ENCODE measurements at places on chromosomes 1 and 21. TPM values are rescaled to one million over a fixed set of nuclear protein-coding genes. Genes with fewer than 3 reads are reported as not detected.

GRCh38 chr1:176220100-176220689 lies 13.1 kb upstream of the COP1 start:
- no peak overlapping the region for H3K27ac ChIP-seq
- H3K36me3 ChIP-seq, result no peaks in the 10 kb centered on the region
- no peak overlapping the region for H3K4me3 ChIP-seq
- no peaks in the 10 kb centered on the region for H3K4me1 ChIP-seq
- DNase-seq, result no peak

DNA sequence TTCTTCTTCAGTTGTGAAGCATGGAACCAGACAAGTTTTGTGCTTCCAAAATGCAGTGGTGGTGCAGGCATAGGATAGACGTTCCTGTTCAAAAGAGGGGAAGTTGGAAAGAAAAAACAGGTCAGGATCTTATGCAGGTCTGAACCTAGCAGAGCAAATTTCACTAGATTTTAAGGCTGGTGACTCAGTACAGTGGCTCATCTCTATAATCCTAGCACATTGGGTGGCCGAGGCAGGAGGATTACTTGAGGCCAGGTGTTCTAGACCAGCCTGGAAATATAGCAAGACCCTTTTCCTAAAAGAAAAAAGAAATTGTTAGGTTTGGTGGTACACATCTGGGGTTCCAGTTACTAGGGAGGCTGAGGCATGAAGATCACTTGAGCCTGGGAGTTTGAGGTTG lies 88.1 kb downstream of the OBSCN start:
- no peak overlapping the region for H3K4me3 ChIP-seq
- H3K4me1 ChIP-seq, result no peaks in the 10 kb centered on the region
- DNase-seq, result no peak
- H3K27ac ChIP-seq, result no peak overlapping the region

DNA sequence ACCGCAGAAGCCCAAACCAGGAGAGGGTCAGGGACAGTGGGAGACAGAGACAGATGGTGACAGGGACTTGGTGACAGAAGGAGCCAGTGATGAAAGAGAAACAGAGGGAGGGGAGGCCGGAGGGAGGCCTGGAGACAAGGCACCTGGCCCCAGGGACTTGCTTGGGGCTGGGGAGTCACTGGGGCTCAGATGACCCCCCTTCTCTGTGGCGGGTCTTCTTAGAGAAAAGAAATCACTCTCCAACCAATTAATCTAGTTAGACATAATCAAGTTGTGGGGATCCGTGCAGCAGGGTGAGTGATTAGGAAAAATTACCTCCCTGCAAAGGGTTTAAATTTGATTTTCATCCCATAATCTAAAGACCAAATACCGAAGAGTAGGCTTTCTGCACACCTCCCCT lies 519.8 kb downstream of the PTPRU start:
- DNase-seq, result peak; percentile 55
- no peak overlapping the region for H3K27ac ChIP-seq
- no peaks in the 10 kb centered on the region for H3K27me3 ChIP-seq
- H3K4me3 ChIP-seq, result no peak overlapping the region

Gene SHE
- 23.8 TPM for total RNA-seq

Gene DIO1
- not detected for total RNA-seq

DNA sequence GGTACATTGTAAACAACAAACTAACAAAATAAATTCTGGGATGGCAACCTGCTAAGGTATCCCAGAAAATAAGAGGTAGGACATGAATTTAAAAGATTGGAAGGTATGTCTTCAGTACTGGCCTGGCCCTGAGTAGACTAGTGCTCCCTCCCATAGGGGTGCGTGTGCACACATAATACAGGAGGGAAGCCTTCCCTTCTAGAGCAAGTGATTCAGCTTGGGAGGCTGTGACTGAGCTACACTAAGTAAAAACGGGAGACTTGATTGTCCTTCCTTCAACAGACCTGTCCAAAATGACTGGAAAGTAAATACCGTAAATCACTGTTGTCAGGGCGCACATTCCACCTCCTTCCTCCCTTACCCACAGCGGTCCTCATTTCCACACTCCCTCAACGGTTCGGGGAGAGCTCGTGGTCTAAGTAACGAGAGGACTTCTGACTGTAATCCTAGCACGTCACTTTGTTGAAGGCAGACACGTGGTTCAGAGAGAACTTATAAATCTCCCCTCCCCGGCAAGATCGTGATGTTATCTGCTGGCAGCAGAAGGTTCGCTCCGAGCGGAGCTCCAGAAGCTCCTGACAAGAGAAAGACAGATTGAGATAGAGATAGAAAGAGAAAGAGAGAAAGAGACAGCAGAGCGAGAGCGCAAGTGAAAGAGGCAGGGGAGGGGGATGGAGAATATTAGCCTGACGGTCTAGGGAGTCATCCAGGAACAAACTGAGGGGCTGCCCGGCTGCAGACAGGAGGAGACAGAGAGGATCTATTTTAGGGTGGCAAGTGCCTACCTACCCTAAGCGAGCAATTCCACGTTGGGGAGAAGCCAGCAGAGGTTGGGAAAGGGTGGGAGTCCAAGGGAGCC lies at the start of gene TGFB2:
Gene TGFB2, plus strand, starts transcription at position 523 of the 859 bp plus-strand sequence. CDS start 1,366 bp downstream, outside the sequence.
- peak within 1 kb of the TSS; percentile 86 for H3K27ac ChIP-seq
- peak within 1 kb of the TSS; percentile 76 for H3K4me3 ChIP-seq
- no peak for DNase-seq
- H3K4me1 ChIP-seq, result peaks cover 8% of the 10 kb centered on the region

DNA sequence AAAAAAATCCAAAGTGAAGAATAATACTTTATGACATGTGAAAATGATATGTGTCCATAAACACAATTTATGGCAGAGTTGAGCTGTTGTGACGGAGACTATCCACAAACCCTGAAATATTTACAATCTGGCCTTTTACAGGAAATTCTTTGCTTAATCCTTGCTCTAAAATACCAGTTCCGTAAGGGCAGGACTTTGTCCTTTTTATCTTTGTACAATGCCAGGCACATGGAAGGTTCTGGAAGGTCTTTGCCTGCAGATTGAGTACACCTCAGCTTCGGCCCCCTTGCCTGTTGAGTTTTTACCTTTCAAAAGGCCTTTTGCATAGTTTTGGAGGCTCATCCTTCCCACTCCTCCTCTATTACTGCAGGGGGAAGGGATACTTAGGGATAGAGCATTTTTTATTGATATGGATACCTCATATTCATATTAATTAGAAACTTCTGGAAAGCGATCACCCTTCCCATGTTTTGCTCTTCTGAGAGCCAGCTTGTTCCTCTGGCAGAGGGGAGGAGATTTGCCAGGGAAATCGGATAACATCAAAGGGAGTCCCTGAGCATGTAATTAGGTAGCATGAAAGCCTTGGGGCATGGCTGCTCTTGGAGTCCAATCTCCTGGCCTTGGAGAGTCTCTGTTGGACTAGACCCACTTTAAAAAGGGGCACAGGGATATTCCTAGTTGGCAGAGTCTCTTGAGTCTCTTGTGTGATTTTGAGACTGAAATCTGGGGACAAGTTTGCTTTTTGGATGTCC lies 217.1 kb downstream of the KCNJ6 start:
- no peak overlapping the region for H3K27ac ChIP-seq
- DNase-seq, result no peak
- no peaks in the 10 kb centered on the region for H3K36me3 ChIP-seq
- no peaks in the 10 kb centered on the region for H3K27me3 ChIP-seq
- H3K4me3 ChIP-seq, result no peak overlapping the region

DNA sequence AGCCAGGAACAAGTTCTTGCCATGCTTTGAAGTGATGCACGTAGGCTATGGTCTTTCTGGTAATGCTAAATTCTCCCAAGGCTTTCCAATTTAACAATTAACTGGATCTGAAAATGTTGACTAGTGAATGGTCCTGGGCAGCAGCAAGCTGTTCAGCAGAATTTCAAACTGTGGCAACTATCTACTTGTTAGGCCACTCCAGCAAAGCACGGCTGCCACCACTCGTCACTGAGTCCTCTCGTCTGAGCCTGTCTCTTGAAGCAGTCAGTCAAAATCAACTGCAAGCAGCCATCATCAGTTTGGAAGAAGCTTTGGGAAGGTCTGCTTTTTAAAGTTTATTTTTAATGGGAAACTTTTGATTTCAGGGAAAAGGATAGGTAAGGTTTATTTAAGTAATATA lies 6.1 kb downstream of the FLVCR1 start:
- H3K27ac ChIP-seq, result no peak overlapping the region
- peaks cover 9% of the 10 kb centered on the region for H3K36me3 ChIP-seq
- H3K4me1 ChIP-seq, result peaks cover 20% of the 10 kb centered on the region
- DNase-seq, result no peak

- DNase-seq, result no peak
- no peaks in the 10 kb centered on the region for H3K27me3 ChIP-seq
- H3K4me3 ChIP-seq, result no peak overlapping the region
These were observed 37.9 kb upstream of the FOXE3 start for GRCh38 chr1:47378147-47378546.

Data from vagina (tissue), 2 donors.